ENCODE measurements at places on chromosomes 6 and 20.

DNA sequence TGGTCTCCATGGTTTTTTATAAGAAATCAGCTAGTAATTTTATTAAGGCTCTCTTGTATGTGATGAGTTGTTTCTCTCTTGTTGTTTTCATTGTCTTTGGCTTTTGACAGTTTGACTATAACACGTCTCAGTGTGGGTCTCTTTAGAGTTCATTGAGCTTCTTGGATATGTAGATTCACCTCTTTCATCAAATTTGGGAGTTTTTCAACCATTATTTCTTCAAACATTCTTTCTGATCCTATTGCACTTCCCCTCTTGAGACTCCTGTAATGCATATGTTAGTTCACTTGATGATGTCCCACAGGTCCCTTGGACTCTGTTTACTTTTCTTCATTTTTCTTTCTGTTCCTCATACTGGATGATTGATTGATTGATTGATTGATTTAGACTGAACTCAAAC, 7.0 kb upstream of the BAG2 start:
- no peak for DNase-seq

DNA sequence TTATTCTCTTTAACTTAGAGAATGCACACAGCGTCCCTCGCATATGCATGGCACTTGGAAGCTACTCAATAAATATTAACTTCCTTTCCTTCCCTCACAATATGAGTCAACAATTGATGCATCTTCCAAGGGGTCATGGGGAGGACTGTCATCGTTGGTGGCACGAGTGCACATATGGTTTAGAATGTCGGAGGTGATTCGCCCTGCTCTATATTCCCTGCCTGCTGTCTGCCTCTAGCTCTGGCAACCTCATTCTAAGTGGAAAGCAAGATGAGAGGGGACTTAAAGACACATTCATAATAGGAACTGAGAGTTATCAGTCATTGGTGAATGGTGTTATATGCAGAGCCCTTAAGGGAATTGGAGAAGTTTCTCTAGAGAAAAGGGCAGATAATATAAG, 44.6 kb downstream of the MAK start:
- DNase-seq: no peak

DNA sequence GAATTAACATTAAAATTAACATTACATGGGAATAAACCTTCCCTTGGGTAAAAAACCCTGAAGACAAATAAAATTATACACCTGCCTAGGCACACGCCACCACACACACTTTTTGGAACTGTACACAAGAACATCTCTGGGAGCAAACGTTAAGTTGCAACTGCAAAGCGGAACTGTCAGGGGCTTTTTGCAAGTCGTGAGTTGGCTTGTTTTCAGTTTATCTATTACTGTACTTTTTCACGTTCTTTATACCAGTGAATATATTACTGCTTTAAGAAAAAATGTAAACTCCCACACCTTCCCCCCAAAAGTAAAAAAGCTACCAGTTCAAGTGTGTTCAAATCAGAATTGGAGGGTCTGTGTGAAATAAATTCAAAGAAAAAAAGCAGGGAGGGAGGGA, 65.5 kb upstream of the NFATC2 start:
- no peak for DNase-seq

DNA sequence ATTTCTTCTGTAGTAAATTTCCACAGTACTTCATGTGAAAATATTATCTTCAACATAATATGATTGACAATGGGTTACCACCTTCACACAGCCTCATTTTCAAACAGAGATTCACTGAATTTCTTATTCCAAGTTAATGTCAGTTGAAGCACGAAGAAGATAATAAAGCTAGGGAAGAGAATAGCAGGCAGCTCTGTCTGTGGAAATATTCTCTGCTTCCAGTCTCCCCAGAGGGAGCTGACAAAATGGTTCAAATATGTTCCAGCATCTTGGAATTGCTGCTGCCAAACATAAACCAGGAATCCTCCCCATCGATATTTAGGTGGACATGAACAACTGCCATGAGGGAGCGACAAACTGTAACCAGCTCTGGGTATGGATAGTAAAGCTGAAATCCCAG, 224.8 kb downstream of the GJA1 start:
- DNase-seq: no peak

DNA sequence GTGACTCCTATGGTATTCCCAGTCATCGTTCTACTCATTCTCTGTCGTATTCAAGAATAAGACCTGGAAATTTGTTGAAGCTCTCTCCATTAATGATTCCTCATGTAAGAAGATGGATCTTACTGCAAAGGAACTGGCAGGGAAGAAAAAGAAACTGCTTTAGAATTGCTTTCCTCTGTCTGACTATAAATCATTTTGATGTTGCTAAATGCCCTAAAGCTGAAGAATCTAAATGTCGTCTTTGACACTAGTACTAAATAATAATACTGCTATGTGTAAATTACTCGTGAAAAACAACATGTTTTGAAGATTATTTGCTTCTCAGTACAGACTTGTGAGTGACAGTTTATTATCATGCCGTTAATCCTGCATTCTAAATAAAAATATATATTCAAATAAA, 20.5 kb upstream of the MYLIP start:
- no peak for DNase-seq

DNA sequence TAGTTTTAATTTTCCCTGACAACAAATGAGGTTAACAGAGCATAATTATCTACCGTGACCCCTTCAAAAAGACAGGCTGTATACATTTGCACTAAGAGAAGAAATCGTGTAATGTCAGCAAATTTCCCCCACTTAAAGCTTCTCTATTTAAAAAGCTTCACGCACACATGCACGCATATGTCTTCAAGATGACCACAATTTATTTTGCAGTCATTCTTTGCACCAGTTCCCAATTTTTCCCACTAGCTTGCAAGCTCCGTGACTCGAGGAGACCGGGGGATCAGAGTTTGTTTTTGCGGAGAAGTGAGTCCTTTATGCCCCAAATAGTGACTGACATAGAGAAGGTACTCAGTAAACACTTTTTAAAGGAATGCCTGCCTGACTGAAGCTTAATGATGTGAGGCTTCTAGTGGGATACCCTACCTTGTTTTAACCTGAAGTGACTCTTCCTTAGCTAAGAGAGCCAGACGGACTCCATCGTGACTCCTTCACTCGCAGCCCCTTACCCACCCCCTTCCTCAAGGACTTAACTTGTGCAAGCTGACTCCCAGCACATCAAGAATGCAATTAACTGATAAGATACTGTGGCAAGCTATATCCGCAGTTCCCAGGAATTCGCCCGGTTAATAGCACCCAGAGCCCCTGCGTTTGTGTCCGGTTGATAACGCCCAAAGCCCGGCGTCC, 9.3 kb upstream of the NQO2 start:
- DNase-seq: no peak

- DNase-seq: no peak
These were observed 32.9 kb downstream of the PMEPA1 start for GRCh38 chr20:57676589-57677583.

DNA sequence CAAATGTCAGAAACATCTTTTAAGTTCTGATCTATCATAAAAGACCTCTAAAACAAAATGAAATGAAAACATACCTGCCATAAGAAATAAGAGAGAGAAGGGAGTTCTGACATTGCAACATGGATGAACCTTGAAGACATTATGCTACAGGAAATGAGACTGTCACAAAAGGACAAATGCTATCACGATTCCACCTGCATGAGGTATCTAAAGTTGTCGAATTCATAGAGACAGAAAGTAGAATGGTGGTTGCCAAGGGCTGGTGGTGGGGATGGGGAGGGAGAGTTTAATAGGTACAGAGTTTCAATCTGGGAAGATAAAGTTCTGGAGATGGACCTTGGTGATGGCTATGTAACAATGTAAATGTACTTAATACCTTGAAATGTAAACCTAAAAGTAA, 3.3 kb downstream of the EZR start:
- no peak for DNase-seq

DNA sequence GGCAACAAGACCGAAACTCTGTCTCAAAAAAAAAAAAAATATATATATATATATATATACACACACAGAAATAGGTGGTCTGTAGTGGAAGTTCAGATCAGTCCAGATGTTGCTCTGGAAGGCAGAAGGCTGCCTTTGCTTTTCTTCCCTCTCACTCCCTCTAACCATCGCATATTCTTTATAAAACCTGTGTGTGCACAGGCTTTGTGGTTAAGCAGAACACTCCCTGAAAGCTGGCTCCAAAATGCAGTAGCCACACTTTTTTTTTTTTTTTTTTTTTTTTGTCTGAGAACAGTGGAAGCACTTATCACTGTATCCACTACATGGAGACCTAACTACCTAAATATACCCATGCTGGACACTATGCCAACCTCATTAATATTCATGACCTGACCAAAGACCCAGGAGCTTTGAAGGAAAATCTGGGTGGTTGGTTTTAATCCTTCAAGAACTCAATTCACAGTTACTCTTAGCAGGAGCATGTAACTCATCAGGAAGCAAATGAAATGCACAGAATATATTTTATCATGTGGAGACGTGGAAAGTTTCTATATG, 20.0 kb upstream of the GFOD1 start:
- DNase-seq: no peak

DNA sequence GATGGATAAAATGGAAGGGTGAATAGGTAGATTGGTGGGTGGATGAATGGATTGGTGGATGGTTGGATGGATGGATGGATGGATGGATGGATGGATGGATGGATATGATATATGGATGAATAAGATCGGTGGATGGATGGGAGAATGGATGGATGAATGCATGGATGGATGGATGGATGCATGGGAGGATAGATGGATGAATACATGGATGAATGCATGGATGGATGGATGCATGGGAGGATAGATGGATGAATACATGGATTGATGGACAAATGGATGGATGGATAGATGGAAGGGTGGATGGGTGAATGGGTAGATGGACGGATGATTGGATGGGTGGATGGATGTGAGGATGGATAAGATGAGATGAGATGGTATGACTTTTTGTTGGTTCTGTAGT, 95.7 kb upstream of the DUSP22 start:
- no peak for DNase-seq

DNA sequence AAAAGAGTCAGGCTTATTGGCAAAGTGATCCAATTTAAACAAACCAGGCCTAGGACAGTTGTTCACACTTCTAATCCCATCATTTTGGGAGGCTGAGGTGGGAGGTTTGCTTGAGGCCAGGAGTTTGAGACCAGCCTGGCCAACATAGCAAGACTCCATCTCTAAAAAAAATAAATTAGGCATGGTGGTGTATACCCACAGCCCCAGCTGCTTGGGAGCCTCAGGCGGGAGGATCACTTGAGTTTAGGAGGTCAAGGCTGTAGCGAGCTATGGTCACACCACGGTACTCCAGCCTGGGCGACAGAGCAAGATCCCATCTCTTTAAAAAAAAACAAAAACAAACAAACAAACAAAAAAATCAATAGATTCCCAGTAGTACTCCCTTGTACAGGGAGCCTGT, 86.8 kb downstream of the SASH1 start:
- no peak for DNase-seq

DNA sequence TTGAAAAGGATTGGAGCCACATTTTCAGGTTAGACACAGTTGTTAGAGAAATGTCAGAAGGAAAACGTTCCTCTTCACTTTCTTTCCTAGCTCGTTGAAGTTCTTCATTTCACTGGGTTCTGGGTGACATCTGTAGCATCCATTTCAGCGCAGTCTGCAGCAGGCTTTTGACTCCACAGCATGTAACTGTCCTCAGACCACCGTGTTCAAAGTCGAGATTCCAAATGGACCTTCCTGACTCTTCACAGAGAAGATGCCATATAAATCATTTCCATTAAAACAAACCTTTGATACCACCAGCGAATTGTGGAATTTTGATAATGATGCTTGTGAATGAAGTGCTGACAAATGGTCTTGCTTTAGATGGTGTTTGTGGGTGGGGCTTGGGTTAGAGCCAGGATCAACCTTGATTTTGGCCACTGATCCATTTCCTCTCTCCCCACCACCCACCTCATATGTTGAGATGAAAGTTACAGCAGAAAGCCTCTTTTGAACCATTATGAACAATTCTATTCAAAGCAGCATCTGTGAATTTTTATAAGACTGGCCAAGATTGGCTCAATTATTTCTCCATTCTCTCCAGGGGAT, 185.3 kb upstream of the PREP start:
- DNase-seq: no peak

- no peak for DNase-seq
These were observed 259.0 kb upstream of the OPRM1 start for GRCh38 chr6:153780011-153780410.

DNA sequence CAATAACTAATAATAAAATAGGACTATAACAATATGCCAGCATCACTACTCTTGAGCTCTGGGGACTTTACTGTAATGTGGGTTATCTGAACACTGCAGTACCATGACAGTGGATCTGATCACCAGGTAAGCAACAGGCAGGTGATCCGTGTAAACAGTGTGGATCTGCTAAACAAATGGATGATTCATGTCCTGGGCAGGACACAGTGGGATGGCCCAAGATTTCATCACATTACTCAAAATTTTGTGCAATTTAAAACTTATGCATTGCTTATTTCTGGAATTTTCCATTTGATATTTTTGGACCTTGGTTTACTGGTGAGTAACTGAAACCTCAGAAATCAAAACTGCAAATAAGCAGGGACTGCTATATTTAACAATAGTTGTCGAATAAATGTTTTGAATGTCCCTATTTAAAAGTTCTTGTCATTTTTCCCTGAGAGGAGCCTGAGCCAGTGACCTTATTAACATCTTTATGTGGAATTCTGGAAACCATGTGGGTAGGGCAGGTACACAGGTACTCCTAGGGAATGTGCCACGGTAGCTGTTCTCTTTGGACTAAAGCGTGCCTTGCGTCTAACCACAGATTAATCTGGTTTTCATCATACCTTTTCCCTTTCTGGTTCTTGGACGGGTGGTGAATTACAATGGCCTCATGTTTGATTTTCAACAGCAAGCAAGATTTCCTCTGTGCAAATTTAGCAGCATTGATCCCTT, 214.5 kb upstream of the SASH1 start:
- DNase-seq: no peak

- no peak for DNase-seq
These were observed 2.2 kb downstream of the BPHL start for GRCh38 chr6:3120765-3121089.

- no peak for DNase-seq
These were observed 844 bp upstream of the ABRACL start for GRCh38 chr6:139027620-139028182.

DNA sequence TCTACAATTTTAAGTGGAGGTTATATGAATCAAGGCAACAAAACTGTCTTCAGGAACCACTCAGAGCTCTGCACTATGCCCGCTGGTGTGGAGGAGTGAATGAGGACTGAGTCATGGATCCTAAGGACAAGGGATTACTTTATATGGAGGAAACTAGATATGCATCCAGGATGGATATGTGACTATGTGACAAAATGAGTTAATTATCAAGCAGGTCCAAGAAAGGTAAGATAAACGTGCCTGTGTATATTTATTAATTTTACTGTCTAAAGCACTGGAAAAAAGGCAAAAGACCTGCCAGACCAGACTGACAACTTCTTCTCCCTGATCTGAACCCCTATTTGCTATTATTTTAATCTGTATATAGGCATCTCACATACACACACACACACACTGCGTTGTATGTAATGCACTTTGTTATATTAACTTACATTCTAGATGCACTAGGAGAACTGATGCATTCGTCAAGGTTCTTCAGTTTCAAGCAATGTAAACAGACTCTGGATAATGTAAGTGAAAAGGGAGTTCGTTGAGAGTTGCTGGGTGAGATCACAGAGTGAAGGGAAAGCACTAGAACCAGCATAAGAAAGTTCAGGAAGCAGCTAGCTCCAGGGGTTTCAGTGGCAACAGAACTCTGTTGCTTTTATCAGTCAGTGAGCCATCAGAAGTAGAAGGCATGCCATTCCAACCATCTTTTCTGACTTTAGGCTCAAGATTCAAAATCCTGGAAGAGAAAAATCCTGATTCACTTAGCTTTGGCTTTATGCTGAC, 26.4 kb upstream of the ADGRG6 start:
- no peak for DNase-seq

All from substantia nigra (tissue), 51 donors.